ENCODE measurements at places on chromosomes 1 and 21. TPM values are rescaled to one million over a fixed set of nuclear protein-coding genes. Genes with fewer than 3 reads are reported as not detected.
A peak's percentile ranks its signal among the peaks of the same experiment; 100 is the strongest.

DNA sequence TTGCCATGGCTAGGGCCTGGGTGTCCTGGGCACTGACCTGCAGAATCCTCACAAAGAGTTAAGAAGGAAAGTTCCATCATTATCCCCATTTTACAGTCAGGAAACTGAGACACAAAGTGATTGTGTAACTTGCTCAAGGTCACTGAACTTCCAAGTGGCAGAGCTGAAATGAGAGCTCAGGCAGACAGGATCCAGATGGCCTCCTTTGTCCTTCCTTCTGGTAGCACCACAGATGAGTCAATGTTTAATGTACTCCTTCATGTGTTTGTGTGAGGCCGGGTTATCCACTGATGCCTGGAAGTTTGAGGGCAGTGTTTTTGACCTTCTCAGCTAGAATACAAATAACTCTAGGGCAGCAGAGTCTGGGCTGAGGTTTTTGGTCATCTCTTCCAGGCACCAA is 207.0 kb downstream of the TNR start:
- DNase-seq: no peak
- H3K36me3 ChIP-seq: no peaks in the 10 kb centered on the region
- peaks cover 9% of the 10 kb centered on the region for H3K27me3 ChIP-seq
- no peak overlapping the region for H3K4me3 ChIP-seq

The RAB42 gene
- 11.7 TPM for total RNA-seq

GRCh38 chr1:43533584-43533983 is 2.9 kb downstream of the PTPRF start:
- H3K27ac ChIP-seq: no peak overlapping the region
- DNase-seq: no peak
- H3K4me3 ChIP-seq: no peak overlapping the region

DNA sequence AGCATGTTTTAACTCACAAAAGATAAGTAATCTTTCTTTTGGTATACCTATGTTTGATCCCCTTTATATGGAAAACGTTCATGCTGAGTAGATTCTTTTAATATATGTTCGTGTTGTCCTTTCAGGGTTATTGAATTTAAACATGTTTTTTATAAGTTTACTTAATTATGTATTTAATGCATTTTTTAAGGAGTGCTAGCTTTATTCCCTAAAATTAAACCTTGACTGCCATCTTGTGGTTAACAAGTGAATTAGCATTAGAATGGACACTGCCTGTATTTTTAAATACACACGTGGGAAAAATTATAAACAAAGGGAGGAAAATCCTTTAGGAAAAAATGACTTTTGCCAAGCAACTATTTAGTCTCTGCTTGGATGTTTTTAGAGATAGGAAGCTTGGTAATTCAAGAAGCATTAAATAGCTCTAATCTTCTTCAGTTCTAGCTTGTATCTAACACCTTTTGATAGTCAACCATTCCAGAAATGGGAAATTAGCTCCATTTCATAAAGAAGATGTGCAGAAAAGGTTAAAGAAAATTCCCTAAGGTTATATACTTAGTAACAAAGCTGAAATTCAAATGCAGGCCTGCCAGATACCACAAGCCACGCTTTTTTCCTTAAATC is 43.0 kb downstream of the UBE2U start:
- H3K36me3 ChIP-seq: no peaks in the 10 kb centered on the region
- no peak overlapping the region for H3K4me3 ChIP-seq
- peak; percentile 77 for DNase-seq
- H3K27ac ChIP-seq: no peak overlapping the region
- peaks cover 30% of the 10 kb centered on the region for H3K4me1 ChIP-seq

DNA sequence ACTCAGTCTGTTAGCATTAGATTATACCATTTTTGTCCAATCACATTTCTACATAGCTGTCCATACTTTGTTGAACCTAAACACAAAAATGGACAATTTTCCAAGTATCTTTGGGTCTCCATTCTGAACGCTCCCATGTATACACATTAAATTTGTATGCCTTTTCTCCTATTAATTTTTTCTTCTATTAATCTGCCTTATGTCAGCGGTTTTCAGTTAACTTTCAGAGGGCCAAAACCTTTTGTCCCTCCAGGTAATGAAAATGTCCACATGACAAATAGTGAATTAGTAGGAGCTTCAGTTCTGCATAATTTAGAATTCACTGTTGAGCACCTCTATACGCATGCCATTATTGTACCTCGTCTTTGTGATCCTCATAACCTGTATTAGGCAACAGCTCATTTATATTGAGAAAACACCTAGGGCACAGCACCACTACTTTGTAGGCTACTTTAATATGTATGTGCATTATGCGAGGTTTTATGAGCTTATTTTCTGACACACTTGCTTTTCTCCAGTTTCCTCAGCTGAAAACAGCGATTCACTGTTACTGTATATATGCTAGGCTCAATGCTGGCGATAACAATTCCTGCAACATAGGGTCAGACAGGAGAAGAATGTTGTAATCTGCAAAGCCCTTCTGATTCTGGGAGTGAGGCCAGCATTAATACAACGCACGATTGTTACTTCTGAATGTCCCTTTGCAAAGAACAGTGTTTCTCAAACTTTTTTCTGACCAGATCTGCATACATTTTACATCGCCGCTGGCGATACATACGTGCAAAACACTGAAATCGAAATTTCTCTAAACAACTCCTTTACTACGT is 1.1 kb upstream of the ABCD3 start:
- H3K36me3 ChIP-seq: no peaks in the 10 kb centered on the region
- DNase-seq: peak; percentile 95
- H3K27me3 ChIP-seq: no peaks in the 10 kb centered on the region
- peak overlapping the region; percentile 53 for H3K27ac ChIP-seq
- peaks cover 15% of the 10 kb centered on the region for H3K4me1 ChIP-seq

DNA sequence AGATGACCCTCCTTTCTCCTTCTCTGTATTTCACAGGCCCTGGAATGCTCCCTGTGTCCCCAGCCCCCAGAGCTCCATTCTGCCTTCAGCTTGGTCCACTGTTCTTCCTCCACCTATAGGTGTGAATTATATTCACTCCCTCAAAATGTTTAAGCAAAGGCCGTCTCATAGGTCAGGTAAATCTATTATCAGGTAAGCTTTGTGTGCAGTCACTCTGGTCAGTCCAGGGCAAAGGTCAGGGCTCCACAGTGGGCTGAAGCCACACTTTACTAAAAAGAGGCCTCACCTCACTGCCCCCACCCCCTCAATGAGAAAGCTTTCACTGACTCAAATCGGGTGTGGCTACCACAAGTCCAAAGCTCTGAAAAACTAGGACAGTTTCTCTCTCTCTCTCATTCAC is 65.9 kb downstream of the DNTTIP2 start:
- no peak overlapping the region for H3K27ac ChIP-seq
- no peak for DNase-seq
- H3K27me3 ChIP-seq: no peaks in the 10 kb centered on the region
- H3K4me3 ChIP-seq: no peak overlapping the region
- no peaks in the 10 kb centered on the region for H3K36me3 ChIP-seq

- H3K4me1 ChIP-seq: no peaks in the 10 kb centered on the region
- H3K36me3 ChIP-seq: no peaks in the 10 kb centered on the region
- no peaks in the 10 kb centered on the region for H3K27me3 ChIP-seq
- no peak overlapping the region for H3K4me3 ChIP-seq
These were observed 579.7 kb downstream of the PTPRC start for GRCh38 chr1:199218533-199218932.

DNA sequence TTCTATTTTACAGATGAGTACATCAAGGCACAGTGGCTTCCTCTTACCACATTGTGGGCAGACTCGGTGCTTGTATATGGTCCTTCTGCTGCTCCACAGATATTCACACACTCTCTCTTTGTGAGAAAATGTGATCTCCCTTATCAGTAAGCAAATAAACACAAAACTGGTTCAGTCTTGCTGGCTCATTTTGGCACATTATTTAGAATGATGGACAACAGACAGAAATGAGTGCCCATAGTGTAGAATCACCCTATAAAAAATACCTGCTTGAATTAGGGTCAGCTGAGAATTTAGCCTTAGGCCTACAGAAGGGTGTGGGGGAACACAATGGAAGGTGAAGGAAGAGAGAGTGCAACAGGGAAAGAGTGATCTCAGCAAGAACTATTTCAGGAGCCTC is 423.1 kb downstream of the HLX start:
- no peaks in the 10 kb centered on the region for H3K27me3 ChIP-seq
- DNase-seq: no peak
- no peaks in the 10 kb centered on the region for H3K36me3 ChIP-seq

Data from lung (tissue), 17 donors.